ENCODE measurements at places on chromosomes 12 and 14.

DNA sequence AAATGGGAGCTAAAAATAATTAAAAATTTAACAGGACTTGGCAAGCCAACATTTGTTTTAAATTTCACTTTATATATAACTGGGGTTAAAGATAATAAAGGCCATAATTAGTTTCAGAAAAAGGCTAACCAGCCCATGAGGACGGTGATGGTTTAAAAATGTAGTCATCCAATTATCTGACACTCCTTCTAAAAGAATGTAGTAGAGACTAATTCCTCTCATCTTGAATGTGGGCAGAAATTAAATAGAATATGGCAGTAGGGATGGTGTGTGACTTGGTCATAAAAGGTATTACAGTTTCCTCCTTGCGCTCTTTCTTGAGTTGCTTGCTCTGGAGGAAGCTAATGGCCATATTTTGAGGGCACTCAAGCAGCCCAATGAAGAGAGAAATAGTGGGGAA is 49.1 kb upstream of the PTPRB start:
- no peak for DNase-seq

DNA sequence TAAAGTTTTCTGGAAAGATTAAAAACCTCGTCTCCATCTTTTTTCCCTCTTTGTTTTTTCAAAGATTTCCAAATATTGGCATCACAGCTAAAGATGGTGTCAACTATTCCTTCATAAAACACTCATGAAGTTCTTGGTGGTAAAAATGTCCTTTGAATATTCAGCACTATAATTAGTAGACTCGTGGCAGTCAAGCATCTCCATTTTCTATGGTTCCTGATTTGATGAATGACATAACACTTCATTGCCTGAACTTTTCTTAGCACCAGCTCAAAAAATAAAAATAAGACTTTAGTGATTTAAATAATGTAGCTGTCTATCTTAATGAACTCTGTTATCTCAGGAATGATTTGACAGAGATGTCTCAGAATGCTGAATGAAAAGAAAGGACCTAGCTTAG is 19.7 kb downstream of the UBE2N start:
- DNase-seq = no peak

DNA sequence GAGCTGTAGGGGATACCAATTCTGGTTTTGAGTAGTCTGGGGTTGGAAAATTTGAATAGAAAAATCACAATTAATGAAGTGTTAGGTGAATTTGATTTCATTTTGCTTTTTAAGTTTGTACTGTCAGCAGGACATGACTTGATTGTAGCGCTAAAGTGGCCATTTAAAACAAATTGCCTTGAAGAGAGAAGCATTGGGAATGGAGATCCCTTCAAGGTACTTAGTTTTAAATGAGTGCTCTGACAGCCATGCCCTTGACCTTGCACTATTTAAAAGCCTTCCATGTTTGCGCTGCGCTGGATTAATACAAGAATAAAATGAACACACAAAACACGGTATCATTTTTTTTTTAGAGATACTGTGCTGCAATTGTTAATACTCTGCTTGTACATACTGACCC is 345.9 kb downstream of the NAV3 start:
- no peak for DNase-seq

GRCh38 chr12:54934419-54934818 is 50.1 kb downstream of the TESPA1 start:
- no peak for DNase-seq

GRCh38 chr12:12941450-12942350 is 10.3 kb downstream of the GPRC5D start:
- no peak for DNase-seq

- no peak for DNase-seq
These were observed 36.7 kb upstream of the EGLN3 start for GRCh38 chr14:33987565-33988080.

GRCh38 chr12:19030603-19031002 is 98.9 kb upstream of the PLEKHA5 start:
- DNase-seq = no peak

- DNase-seq = no peak
These were observed 356.0 kb downstream of the ADGRD1 start for GRCh38 chr12:131309700-131310099.

DNA sequence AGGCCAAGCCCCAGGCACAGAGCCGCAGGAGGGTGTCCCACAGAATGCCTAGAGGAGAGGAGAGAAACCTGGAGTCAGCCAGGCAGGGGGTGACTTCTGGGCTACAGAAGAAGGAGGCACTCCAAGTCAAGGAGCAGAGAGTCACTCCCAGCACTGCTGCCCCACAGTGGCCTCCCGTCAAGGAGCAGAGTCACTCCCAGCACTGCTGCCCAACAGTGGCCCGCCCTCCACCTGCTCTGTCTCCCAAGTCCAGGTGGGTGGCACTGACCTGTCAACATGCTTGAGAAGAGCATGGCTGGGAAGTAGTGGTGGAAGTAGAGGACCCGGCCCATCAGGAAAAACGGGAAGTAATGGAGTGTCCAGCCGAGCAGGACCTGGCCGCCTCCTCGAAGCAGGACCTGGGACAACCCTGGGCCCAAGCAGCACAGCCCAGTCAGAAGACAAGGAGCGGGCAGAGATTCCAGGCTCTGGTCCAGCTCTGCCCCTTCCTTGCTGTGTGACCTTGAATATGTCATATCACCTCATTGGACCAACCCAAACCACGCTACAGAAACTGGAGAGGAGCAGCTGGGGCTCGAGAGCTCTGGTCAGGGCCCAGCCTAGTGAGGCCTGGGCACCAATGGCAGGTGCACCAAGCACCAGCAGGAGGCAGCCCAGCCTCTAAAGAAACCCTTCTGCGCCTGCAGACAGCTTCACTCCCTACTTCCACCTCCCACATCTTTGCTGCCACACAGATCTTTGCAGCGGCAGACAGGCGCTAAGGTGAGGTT is 7.6 kb upstream of the NGB start:
- no peak for DNase-seq
